HT1080 (cell line): ENCODE measurements at places on chromosomes 3 and 15. TPM values are rescaled to one million over a fixed set of nuclear protein-coding genes. Genes with fewer than 3 reads are reported as not detected.

DNA sequence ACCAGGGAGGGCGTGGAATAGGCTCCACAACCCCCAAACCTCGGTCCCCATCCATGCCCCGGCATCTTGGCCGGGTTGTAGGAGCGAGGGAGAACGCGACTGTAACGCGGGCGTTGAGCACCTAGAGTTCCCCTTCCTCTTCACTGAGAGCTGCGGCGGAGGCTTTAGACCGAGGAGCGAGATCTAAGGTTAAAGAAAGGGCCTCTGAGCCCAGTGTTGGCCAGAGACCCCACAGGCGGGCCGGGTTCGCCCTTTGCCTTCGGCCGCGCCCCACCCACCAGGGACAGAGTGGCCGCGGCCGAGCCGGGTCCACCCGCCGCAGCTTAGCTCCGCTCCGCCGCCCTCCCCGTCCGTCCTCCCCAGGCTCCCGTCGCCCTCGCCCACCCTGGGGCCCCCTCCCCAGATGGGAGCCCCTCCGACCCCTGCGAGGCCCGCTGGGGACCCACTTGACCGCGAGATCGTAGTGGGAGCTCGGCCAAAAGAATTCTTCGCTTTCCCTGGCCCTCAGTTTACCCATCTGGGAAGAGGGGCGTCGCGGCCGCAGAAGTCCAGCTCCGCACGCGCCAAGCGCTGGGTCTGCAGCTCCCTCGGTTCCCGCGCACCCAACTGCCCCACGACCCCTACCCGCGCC, 425 bp downstream of the ANPEP start:
- DNase-seq, result no peak

The TEX55 gene
- total RNA-seq, result not detected in 2 replicates

GRCh38 chr3:106088304-106088703, 219.5 kb upstream of the CBLB start:
- no peak for DNase-seq

The DLL4 gene
- 0.20 and 0.31 TPM in 2 replicates for total RNA-seq
